ENCODE measurements at places on chromosomes 7 and 10.
A peak's percentile ranks its signal among the peaks of the same experiment; 100 is the strongest.

DNA sequence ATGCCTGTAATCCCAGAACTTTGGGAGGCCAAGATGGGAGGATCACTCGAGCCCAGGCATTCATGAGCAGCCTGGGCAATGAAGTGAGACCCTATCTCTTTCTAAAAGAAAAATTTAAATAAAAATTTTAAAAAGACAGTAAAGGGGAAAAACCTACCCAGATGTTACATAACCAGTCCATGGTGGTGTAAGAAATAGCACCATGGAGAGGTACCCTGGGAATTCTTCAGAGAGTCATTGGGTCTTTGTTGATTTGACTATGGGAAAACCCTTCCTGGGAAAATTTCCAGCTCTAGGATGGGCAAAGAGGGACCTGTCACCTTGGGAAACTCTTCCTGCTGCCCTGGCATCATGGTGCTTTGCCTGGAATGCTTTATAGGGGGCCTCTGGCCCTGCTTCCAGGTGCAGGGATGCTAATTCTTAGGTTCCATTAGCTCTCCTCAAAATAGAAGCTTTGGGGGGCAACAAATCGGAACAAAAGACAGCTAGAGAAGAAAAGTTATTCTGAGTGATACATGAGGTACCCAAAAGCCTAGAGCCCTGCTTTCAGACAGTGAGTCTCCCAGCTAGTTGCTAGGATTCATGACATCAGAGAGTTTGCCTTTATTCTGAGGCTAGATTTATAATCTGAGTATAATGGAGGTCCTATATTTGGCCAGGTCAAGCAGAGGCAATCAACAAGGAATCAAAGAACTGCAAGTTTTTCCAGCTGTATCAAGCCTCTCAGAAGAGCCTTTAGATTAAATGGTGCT is 10.1 kb downstream of the CCDC136 start:
- no peak for DNase-seq

DNA sequence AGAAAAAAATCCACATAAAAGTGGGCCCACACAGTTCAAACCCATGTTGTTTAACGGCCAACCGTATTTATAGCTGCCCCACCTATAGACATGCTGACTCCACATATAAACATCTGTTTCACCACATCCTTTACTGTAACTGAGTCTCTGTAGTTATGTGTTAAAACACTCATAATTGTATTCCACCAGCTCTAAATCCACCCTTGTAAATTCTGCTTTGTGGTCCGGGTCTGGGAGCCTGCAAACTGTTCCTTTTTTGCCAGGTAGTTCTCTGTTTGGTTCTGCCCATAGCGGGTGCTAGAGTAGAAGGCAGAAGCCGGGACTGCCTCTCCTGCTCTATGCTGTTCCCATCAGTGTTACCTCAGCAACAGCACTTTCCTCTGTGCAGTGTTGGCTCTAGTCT is 20.2 kb upstream of the FHIP2A start:
- no peak for DNase-seq

GRCh38 chr10:34046506-34047034 is 712.1 kb upstream of the NRP1 start:
- peak; percentile 58 for DNase-seq

GRCh38 chr10:122248356-122249302 is 22.5 kb upstream of the BTBD16 start:
- no peak for DNase-seq

- no peak for DNase-seq
Measured at GRCh38 chr10:80185578-80186299, 19.6 kb downstream of the ANXA11 start.

DNA sequence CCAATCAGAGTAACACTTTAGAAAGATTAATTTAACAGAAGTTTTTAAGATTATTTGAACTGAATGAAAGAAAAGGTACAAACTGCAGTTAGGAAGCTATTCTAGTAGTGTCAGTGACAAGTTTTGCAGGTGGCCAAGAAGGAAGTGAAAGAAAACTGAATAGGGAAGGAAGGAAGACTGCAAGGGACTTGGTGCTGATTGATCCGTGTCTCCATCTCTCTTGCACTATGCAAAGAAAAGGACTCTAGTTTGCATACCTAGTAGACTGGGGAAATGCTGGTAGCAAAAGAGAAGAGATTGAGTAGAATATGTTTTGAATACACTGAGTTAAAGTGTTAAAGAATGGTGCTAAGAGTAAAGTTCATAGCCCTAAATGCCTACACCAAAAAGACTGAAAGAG is 33.0 kb downstream of the OR6V1 start:
- no peak for DNase-seq

GRCh38 chr10:10361301-10361885 is 656.3 kb upstream of the CELF2 start:
- DNase-seq = no peak

- peak; percentile 86 for DNase-seq
Measured at GRCh38 chr10:44386546-44387052, 1.7 kb upstream of the CXCL12 start.

DNA sequence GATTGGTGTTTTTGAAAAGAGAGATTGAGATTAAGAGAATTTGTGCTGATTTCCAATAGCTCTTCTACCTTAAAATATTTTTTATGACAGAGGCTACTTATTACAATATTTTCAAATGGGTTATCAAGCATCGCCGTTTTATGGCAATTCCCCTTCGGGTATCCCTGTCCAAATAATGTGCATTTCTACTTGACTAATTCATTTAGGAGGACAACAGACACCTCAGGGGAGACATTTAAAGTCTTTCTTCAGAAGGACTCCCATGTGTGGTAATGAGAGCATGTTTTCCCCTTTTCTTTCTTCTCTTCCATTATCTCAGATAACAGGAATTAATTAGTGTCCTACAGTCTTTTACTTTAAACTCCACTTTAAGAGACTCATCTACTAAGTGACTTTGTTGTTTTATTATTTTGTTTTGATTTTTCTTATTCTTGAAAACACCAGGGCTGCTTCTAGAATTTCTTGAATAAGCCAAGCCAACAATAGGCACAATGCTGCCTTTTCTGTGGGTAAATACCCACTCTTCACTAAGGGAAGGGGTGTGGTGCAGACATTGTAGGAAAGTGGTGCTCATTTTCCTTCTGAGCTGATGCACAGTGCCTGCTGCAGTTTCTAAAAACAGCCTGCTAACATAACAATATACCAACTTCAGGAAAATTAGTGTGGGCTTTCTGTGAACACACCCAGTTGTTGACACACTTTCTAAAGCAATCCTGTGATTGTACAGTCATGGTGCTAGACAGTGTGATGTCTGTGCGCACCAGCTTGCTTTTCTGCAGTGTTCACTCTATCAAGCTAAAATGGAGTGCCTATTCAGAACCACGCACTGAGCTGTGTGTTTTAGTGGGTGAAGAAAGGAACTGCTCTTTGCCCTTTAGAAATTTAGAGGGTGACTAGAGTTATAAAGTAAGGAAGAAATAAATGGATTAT is 597.7 kb downstream of the NRG3 start:
- no peak for DNase-seq

DNA sequence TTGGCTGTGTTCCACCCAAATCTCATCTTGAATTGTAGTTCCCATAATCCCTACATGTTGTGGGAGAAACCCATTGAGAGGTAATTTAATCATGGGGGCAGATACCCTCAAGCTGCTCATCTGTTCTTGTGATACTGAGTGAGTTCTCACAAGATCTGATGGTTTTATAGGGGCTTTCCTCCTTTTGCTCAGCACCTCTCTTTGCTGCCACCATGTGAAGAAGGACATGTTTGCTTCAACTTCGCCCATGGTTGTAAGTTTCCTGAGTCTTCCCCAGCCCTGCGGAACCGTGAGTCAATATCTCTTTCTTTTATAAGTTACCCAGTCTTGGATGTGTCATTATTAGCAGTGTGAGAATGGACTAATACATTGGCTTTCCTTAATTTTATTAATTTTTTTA is 527.8 kb downstream of the MDFIC start:
- DNase-seq = no peak

DNA sequence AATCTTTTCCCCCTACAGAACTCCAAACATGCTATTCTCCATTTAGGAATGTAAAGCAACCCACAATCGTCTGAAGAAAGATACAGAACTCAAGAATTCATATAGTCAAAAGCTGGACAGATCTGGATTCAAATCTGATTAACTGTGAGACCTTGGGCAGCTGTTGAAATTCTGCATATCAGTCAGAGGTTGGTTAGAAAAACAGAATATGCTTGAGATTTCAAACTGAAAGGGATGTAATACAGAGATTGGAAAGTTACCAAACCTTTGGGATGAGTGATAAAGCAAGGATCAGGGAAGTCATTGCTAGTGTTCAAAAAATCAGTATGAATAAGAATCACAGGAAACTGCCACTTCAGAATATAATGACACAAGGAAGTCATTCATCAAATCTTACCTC is 406.6 kb downstream of the HTR7 start:
- DNase-seq = no peak

- DNase-seq = peak; percentile 89
Measured at GRCh38 chr7:54932818-54933543, 85.8 kb upstream of the EGFR start.

- DNase-seq = no peak
Measured at GRCh38 chr7:102125127-102125596, 161.5 kb upstream of the SH2B2 start.

- DNase-seq = peak; percentile 69
Measured at GRCh38 chr10:17348501-17349349, 105.7 kb downstream of the ST8SIA6 start.

- no peak for DNase-seq
Measured at GRCh38 chr10:94194256-94194655, 168.5 kb downstream of the NOC3L start.

DNA sequence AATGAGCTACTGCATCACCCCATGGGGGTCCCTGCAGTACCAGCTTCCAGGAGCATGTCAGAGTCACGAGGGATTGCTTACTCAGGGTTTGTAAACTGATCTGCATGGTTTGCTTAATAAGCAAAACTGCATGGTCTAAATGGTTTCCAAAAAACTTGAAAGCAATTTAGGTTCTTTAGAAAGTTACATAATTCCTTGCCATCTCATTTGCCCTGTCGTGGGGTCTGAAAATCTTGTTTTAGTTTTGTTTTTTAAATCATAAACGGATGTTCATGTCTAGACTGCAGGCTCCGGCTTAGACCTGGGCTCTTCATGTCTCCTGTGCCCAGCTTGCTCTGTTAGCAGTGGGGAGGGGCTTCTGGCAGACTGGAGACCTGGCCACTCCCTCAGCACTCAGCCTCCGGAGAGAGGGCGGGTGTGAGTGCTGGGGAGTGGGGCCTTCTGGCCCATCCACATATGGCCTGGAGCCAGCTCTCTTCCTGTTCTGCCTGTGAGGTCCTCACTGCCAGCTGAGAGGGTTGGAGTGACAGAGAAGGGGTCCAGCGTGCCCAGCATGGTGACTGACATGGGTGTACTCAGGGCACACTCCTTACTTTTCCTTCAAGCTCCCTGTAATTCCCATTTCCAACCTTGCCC is 17.5 kb downstream of the PRF1 start:
- peak; percentile 95 for DNase-seq

- no peak for DNase-seq
Measured at GRCh38 chr7:156848979-156849378, 44.0 kb downstream of the LMBR1 start.

DNA sequence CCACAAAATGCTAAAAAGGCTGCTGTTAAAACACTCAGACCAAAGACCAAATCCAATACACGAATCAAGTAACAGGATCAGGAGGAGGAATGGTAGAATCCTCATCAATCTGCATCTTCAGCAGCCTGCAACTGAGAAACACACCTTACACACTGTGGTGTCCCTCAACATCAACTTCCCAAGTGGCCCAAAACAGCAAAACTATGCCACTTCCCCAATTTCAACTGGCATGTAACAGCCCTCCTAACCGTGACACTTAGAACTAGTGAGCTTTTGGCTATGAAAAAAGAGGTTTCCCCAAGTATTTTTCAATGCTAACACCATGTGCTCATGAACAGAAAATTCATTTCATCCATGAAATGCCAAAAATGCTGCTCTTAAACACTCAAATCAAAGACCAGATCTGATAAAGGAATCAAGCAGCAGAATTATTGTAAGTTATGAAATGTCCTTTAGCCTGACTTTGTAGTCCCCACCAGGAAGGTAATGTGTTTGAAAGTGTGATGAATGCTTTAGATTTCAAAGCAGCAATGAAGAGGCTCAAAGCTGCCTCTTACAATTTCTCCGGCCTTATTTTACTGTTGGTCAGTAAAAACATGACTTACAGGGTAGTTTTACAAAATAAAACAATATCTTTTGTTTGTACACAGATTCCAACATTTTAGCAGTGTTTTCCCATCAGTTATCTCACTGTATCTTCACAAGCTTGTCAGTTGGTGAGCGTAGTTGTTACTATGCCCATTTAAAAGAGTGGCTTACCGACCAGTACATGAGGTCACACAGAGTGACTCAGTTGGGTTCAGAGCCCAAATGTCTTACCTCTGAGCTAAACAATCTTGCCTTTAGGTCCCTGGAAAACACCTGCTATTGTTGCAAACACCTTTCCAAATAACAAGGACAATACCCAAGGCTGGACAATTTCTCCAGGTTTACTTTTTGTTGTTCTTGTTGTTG is 65.7 kb upstream of the ASAH2 start:
- no peak for DNase-seq

DNA sequence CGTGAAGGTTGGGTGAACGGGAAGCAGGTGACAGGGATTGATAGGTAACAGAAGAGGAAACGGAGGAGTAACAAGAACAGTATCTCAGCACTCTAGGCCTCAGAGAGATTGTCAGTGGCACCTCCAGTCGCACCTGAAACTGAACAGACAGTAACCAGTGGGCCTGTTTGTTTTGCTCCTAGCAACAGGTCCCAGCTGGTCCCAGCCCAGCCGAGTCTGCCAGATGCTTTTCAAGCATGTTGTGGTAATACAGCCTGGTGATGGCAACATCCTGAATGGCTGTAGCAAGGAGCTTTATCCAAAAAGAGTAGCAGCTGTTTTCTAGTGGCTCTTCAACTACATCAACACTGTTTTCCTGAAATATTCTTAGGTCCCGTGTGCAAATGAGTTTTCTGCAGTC is 4.7 kb downstream of the CACNB2 start:
- DNase-seq = peak; percentile 77

GRCh38 chr10:131788386-131788785 is 112.4 kb upstream of the PPP2R2D start:
- no peak for DNase-seq

DNA sequence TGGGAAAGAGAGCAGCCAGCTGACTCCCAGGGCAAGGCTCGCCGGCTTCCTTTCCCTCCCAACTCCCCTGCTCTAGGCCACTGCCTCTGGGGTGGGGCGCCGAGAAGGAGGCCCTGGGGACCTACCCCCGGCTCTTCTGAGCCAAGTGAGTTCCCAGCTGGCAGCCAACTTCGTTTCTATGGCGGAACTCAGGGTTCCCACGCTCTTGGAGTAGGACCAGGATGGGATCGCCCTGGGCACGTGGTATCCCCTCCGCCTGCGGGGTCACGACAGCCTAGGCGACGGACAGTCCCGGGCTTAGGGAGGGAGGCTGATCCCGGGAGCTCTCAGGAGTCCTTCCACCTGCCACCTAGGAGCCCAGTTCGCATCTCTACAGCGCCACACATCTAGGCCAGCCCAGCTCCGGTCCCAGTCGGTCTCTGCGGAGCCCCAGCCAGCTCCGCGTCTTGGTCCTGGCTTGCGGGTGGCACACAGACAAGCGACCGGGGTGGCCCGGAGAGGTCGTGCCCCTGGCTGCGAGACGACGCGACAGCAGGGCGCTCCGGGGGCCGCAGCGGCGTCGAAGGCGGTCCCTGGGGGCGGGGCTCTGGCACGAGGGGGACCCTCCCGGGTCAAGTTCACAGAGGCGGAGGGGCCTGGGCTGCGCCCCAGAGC is 20.5 kb upstream of the GATA3 start:
- DNase-seq = no peak

- DNase-seq = peak; percentile 65
Measured at GRCh38 chr7:140512317-140513000, 33.2 kb upstream of the MKRN1 start.
